ENCODE measurements at places on chromosomes 2 and 18.

DNA sequence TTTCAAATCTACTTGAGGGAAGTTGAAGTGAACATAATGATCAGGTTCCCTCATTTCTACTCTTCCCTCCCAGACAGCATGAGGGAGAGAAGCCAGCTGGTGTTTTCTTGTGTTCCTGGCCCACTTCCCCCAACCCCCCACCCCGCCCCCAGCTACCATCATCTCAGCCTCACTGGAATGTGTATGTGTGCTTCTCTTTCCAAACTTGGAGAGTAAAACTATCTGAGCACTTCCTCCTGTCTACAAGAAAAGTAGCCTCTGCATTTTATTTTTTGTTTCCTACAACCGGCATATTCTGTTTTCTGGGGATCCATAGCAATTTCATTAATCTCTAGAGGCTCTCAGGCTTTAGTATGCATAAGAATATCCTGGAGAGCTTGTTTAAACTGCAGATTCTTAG, 53.6 kb upstream of the GRHL1 start:
- DNase-seq = no peak

GRCh38 chr2:29777161-29777560, 144.2 kb downstream of the ALK start:
- no peak for DNase-seq

DNA sequence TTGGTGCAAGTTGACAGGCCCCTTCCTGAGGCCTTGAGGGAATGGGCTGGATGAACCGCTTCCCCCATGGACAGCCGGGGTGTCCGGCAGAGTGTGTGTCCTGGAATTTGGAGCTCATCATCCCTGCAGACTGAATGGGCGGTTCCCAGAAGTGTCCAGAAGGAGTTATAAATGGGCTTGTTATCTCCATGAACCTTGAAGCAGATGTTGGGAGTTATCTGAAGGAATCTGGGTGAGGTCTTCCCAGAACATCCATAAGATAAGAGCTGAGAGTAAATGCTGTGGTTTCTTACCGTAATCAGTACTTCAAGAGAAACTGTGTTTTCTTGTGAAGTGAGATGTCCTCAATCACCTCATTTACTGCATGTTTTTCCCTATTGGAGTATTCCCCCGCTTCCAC, 21.1 kb downstream of the PLB1 start:
- DNase-seq = no peak

DNA sequence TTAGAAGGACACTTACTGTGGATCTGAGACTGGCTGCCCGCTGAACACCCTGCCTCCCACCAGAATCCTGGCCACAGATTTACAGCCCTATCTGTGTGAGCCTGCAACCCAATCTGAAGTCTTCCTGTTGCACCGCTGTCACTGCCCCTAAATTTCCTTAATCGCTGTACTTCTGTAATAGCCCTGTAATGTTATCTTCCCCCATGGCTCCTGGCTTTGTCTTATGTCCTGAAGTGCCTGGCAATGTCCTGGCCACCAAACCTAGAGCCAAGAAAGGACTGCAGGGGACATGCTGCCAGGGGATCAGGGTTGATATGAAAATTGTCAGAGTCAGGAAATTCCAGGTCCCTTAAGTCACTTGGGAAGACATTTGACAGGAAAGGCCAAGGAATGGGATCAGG, 52.7 kb downstream of the FHOD3 start:
- no peak for DNase-seq

GRCh38 chr2:149170911-149171310, 132.4 kb downstream of the LYPD6B start:
- DNase-seq = no peak

- no peak for DNase-seq
Measured at GRCh38 chr2:176500901-176501300, 231.7 kb downstream of the MTX2 start.

Data from iPS DF 6.9 (cell line).